ENCODE measurements at places on chromosomes 1 and 21.

DNA sequence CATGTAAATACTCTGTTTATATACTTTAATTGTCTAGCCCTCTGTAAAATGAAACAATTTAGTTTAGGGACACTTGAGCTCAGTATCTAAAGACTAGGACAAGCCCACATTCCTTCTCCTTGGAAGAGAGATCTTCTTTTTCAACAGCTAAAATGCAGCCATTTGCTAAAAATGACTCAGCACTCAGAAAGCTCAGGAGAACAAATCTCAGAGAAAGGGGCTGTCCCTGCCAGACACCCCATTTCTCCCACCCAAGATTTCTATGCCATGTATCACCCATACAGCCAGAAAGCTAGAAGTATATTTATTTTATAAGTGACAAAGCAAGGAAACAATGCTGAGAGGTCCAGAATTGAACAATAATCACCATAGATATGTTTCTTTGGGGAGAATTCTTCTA is 23.2 kb upstream of the PRDX6 start:
- no peak for DNase-seq

- no peak for DNase-seq
These were observed 6.8 kb downstream of the ATP1A1 start for GRCh38 chr1:116379674-116380498.

DNA sequence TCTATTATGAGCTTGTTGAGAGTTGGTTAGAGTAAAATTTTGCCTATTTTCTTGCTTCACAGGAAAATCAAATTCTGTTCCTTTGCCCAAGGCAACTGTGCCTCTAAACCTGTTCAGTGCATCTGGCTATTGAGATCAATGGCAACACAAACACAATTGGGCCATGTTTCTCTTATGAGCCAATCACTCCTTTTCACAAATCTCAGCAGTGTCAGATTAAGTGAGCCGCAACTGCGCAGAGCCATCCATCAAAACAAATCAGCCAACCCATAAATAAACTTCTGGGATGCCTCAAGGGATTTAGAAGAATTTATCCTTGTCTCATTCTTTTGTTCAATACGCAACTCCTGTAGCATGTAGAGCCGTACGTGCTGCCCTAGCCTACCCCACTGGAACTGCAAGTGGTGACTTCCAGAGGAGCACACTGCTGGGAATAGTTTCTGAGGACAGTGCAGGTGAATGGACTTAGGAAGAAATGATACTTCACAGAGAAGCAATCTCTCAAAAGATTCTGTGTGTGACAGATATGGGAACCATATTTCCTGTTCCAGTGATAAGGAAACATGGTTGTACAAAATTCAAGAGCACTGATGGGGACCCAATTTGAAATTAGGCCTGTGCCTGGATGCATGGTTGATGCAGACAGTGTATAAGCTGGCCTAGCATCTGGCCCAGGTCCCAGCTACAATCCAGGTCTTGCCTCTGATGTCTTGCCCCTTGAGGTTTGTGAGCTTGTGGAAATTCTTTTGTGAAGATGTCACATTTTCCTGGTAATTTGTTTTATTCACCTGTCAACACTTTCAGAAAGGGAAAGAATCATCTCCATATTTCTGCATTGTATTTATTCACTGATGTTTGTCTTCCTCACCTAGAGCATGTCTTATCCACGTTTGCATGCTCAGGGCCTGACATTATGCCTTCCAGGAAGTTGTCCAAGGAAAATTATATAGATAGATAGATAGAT is 166.2 kb downstream of the URB2 start:
- DNase-seq = no peak

DNA sequence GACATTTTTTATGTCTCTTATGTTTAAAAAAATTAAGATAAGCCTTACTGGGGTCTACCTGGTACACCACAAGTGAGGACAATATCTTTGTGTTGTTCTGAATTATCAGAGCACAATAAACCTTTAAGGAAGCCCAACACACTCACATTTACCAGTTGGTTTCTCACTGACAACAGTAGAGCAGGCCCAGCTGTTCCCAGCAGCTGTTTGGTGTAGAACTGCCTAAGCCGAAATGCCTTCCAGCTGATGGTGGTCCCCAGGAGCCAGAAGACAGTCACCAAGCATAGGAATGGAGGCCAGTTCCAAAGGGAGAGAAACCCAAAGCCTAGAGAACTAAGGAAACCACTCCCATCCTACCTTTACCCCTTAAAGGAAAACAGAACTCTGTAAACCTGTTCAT is 428.6 kb upstream of the CAMK1G start:
- DNase-seq = no peak

GRCh38 chr1:192133350-192133926 is 24.8 kb upstream of the RGS18 start:
- peak; percentile 60 for DNase-seq

DNA sequence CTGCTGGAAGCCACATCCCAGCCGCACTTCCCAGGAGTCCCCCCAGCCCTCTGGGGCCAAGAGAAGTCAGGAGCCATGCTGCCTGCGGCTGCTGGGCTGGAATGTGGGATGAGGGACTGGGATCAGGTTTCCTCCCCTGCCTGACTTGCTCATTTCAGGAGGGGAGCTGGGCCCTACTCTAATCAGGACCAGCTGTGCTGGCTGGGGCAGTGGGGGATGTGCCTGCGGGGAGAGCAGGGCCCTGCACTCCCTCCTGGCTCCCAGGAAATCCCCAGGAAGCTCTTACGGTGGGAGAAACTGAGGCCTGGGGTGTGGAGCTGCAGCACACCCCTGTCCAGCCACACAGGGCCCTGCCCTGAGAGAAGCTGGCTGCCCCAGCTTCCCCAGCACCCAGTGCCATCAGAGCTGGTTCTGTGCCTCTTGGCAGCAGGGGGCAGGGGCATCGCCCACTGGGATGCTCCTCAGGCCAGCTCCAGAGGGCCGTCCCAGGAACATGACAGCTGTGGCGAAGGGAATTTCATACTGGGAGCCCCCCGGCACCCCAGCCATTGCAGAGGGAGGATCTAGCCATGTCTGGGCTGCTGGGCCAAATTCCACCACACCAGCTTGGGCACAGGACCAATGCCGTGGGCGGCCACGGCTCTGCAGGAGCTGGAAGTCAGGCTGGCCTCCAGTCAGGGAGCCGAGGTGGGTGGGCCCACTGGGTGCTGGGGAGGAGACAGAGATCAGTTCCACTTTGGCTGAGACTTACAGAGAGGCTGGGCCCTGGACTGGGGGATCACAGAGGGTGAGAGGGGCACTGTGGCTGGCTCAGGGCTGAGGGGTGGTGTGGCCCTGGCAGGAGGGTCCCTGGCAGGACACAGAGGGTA is 21.3 kb upstream of the PRSS38 start:
- peak; percentile 92 for DNase-seq

DNA sequence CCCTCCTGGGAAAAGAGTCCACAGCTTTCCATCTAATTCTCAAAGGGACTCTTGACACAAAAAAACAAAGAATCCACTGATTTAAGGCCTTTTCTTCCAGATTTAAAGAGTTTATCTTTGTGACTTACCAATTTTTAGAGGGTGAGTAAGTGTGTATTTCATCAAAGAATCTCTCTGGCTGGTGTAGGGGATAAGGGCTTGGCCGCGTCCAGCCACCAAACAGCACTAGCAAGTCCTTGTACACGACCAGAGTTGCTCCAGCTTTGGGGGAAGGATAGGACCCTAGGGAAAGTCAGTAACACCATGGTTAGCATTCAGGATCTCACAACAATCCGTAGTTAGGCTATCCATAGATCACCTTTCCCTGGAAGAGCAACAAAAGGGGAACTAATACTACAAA is 19.5 kb upstream of the CPLANE2 start:
- no peak for DNase-seq

DNA sequence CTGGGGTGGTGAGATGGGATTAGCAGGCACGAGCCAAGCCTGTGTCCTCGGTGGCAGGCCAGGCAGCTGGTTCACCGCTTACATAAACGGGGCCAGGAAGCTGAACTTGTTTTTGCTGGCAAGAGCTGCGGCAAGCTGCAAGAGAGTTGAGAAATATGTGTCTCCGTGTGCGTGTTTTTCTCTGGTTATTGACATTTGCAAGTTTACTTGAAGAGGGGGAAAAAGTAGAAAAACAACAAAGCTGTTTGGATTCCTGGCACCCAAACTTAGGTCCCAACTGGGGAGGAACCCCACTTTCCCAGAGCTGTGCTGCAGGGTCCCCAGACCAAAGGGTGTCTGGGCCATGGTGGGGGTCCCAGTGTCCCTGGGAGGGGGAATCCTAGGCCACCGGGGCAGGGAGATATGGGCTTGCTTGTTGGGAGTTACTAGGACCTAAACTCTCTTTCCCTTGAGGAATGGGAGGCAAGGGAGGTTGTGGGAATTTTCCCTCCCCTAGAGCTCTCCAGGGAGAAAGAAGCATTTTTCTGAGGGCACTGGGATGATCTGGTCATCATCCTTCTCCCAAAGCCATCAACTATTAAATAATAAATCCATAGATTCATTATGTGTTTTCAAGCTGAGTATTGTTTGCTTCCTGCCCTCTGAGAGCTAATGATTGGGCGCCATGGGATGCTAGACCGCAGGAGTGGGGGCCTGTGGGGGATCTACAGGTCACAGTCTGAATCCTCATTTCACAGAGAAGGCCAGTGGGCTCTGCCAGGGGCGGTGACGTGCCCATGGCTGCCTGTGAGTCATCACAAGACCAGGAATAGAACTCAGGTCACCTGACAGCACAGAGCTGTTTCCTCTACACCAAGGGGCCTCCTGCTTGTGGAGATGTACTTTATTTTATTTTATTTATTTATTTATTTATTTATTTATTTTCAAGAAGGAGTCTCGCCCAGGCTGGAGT is 14.8 kb downstream of the IL6R start:
- DNase-seq = no peak

DNA sequence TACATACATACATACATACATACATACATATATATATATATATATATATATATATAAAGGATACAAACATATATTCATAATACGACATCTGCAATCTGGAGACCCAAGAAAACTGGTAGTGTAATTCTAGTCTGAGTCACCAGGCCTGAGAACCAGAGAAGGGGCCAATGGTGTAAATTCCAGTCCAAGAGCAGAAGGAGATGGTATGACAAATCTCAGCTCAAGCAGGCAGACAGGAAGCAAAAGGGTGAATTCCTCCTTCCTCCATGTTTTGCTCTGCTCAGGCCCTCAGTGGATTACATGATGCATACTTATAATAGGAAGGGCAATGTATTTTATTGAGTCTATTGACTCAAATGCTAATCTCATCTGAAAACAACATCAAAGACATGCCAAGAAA is 1060.4 kb upstream of the TMPRSS15 start:
- DNase-seq = no peak

- peak; percentile 60 for DNase-seq
These were observed 51.7 kb upstream of the ACADM start for GRCh38 chr1:75672528-75673393.

GRCh38 chr1:3971981-3972380 is 71.9 kb upstream of the C1orf174 start:
- no peak for DNase-seq

DNA sequence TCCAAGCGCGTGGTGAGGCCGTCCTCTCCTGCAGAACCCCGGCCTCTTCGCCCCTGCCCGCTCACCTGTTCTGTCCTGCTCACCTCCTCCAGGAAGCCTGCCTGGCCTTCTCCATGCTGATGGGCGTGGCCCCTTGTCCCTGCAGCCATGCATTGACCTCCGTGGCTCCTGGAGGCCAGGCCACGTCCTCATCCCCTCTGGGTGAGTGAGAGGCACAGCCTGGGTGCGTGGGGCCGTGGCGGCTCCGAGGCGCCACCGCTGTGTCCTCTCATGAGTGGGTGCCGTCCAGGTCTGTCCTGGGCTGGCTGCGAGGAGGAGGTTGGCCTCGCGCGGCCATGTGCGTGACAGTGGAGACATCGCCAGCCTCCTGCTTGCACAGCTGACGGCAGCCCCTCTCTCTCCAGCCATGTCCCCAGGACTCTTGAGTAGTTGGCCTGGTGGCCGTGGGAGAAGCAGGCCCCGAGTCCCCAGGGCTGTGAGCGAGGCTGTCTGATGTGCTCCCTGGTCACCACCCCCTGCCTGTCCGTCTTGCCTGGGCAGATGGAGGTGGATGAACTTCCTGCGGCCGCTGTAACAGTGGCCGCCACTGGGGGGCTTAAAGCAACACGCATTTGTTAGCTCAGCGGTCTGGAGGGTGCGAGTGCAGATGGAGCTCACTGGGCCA is 58.1 kb downstream of the PRKCZ start:
- no peak for DNase-seq

DNA sequence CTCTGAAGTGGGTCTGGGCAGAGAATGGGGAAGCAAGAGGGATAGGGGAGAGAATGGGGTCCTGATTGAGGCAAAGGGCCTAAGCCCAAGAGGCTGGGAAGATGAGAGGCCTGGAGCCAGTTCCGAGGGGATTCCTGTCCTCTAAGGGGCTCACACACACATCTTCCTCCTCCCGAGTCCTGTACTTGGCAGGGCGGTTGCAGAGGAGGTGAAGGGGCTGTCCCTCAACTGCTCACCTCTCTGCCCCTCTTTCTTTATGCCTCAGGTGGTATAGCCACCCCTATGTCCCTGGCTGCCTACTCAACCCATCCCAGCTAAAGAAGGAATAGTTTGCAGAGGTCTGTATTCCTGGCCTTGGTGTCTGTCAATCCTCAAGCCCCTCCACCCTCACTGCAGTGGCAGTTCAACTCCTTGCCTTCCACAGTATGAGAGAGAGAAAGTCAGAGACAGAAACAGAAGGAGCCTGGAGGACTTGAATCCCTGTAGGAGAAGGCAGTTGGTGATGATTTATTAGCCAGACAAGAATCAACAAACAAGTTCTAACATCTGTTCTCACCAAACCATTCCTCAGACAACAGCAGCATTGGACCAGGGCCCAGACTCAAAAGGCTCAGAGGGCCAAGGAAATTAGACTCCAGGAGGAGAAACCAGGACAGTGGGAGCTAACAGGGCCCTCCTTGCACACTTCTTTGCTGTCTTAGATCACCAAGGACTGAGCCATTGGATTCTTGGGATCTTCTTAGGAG is 10.7 kb downstream of the SH2D2A start:
- DNase-seq = peak; percentile 95

DNA sequence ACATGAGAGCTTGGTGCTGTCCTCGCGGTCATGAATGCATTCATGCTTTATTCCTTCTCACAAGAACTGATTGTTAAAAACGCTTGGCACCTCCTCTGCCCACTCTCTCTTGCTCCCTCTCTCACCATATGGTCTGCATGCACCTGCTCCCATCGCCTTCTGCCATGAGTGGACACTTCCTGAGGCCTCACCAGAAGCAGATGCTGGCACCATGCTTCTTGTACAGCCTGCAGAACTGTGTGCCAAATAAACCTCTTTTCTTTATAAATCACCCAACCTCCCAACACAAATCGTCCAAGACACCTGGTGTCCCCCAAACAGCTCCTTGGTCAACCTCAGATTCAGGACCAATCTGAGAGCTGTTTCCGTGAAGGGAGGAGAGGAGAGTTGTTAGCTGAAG is 43.3 kb upstream of the PCBP3 start:
- DNase-seq = no peak

Measured in fibroblast of skin of left quadriceps (primary cell).